ENCODE measurements at places on chromosomes 3 and 15.

GRCh38 chr3:152122851-152123250 lies 145.9 kb upstream of the MBNL1 start:
- no peak for DNase-seq

GRCh38 chr3:17091910-17092582 lies 207.3 kb downstream of the PLCL2 start:
- DNase-seq, result no peak

GRCh38 chr3:44890852-44891251 lies 16.4 kb downstream of the TGM4 start:
- no peak for DNase-seq

DNA sequence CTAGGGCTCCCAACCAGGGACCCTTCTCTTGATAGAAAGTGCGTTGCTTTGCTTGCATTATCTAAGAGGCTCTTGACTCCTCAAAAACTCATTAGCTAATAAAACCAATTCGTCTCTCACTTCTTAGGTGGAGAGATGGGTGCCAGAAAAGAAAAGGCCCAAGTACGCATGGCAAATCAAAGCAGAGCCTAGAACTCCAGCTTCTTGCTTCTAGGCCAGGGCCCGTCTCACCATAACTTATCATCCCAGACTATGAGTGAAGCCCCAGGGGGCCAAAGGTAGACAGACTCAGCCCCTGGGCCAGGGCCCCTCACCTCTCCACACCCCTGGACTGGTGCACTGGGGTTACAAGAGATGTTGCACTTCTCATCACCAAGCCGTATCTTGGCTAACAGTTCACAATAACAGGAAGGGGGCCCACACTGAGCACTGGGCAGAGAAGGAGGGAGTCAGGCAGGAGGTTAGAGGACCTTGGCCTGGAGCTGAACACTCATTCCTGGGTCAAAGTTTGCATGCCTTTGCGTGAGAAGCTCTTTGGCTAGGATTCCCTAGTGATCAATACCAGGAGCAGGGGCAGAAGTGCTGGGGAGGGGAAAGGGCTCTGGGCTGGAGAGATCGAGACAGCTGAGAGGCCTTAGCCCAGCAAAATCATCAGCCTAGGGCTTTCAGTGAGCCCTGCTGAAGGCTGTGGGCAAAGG lies 5.4 kb upstream of the CYP1A1 start:
- DNase-seq, result no peak

GRCh38 chr3:52769786-52770455 lies 819 bp downstream of the NEK4 start:
- DNase-seq, result no peak

DNA sequence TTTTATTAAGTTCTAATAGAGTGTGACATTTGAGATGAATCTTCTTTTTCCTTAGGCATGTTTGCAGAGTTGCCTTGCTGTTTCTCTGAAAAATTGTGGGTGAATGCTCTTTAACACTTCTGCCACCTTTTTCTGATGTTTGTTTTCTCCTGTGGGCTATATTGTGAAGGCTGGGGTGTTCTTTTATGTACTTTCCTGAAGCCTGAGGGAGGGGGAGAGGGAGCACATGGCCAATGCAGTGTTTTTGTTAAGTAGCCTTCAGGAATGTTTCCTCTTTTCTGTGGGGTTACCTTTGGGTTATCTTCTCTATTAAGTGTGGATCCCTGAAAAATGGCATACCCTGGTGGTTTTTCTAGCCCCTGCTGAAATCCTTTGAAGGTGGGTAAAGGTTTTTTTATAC lies 50.2 kb downstream of the CMC1 start:
- no peak for DNase-seq

- no peak for DNase-seq
Observed at GRCh38 chr15:63461230-63461985, 43.0 kb upstream of the USP3 start.

- no peak for DNase-seq
Observed at GRCh38 chr3:31636694-31637442, 104.1 kb downstream of the STT3B start.
